ENCODE measurements at places on chromosomes 5 and 9.

DNA sequence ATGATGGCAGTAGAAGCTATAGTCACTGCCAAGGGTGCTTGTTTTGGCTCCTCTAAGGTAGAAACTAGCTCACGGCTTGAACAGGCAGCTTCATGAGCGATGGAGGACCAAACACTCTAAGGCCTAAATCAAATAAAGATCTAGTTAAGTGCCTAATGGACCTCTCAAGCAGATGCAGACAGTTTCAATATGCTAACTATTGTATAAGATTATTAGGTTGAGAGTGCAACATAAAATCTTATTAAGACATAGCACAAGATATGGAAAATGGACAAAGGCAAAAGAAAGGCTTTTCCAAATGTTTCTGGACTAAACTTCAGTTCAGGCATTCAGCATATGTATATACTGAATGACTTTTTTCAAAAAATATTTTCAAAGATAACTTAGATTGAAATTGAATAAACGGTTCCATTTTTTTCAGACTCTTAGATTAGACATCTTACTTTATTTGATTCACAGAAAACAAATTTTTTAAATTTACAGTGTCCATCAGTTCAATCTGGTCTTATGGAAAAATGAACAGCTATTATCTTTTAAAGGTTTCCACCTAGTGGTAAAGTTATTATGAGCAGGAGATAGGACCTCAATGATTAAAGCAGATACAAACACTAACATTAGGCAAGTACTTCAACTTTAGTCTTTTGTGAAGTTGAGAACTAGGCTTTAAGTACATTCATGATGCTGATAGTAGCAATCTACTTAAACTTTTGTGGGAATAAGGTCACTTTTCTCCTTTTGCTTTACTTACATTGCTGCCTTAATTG lies 1167.7 kb downstream of the MAT2B start:
- no peak for DNase-seq

GRCh38 chr5:123696921-123697341 lies 185.0 kb downstream of the CSNK1G3 start:
- no peak for DNase-seq

GRCh38 chr9:98173181-98173580 lies 19.3 kb downstream of the CORO2A start:
- no peak for DNase-seq

- DNase-seq: no peak
These were observed 48.9 kb downstream of the NUDT12 start for GRCh38 chr5:103513701-103514100.

- DNase-seq: no peak
These were observed 148.8 kb downstream of the MEF2C start for GRCh38 chr5:88734191-88734640.

DNA sequence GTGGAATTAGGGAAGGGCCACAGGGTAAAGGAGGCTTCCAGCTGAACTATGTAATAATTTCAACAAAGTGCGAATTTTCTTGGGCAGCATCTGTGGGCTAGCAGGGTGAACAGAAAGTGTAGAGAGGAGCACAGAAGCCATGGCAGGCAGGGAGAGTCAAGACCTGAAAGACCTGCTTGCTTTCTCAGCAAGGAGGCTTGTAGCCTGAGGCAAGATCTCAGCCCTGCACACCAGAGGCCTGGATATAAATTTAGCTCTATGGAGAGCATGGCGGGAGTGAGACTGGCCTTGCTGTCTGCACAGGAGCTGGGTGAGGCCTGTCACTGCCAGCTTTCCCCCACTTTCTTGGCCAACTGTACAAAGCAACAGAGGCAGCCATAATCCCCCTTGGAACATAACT lies 32.1 kb upstream of the SH3TC2 start:
- DNase-seq: no peak

DNA sequence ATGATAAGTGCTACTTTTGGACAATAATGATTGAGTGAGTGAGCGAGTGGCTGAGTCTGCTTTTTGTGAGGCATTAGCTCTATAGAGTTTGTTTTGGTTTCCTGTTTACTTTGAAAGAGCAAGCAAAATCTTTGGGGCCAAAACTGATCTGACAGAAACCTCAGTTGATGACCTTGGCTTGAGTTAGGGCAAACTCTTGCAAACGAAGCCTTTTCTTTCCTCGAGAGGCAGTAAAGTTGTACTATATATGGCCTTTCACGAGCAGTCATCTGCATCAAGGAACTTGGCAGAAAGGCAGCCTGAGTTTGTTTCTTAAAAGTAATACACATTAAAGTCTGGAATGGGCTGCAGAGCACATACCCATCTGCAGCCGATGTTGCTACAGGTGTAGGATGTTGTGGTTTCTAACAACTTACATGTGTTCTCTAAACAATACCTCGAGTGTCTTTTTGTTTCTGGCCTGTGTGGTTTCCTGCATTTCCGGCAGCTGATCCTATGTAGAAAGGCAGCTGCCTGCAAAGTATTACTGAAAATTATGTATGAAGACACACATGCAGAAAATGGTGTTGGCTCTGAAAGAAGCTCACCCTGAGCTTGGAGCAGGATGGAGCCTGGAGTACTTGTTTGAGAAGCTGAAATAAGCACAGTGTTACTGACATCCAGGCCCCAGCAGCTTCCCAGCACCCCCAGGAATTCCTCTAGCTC lies 60.8 kb downstream of the FOXD1 start:
- DNase-seq: no peak

DNA sequence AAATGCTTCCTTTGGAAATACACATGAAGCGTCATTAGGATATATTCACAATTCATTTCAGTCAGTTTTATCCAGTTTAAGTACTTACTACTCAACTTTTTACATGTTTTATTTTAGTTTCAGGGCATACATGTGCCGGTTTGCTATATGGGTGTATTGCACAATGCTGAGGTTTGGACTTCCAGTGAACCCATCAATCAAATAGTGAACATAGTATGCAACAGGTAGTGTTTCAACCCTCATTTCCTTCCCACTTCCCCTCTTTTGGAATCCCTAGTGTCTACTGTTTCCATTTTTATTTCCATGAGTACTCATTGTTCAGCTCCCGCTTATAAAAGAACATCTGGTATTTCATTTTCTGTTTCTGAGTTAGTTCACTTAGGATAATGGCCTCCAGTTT lies 74.7 kb downstream of the TMEM161B start:
- no peak for DNase-seq

GRCh38 chr5:16051246-16051755 lies 128.3 kb downstream of the MARCHF11 start:
- no peak for DNase-seq

DNA sequence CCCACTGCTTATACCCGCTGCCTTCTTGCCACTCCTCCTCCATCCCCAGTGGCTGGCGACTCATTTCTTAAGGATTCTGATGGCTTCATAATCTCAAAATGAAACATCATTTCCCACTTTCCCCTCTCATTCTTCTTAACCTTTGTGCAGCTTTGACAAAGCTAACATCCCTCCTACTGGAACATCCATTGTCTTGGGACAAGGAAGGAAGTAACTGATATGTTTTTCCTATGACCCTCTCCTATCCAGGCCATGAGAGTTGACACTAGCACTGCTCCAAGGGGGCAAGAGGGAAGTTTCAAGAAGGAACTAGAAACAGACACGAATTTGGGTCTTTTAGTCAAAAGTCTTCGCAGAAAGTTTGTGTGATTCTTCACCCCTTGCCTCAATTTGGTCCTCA lies 71.7 kb upstream of the SNX2 start:
- DNase-seq: no peak

- no peak for DNase-seq
These were observed 11.5 kb downstream of the GPR150 start for GRCh38 chr5:95631255-95631958.

DNA sequence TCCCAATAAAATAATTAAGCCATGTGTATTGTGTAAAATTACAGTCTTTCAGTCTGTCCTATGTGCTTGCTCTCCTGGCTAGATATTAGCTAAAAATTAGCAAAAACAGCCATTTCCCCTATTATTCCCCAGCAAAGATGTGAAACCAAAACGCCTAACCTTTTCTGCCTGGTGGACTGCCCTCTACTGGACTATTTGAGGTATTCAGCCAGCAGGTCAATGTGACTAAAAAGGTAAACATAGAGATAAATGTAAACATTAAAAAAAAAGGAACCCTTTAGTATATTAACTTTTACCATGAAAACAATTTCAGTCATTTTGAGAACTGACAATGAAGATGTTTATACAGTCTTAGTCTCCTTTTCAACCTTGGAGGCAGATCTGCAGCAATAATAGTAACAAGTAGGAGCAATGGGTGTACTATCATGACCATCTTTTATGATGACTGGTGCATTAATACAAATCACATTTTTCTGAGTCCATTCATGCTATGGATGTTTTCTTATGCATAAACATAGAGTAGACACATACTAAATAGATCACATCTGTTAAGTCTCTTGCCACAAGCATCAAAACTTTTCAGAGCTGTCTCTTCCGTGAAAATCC lies 10.1 kb downstream of the ATG12 start:
- peak; percentile 18 for DNase-seq

GRCh38 chr9:76573905-76574760 lies 115.2 kb downstream of the GCNT1 start:
- DNase-seq: no peak

GRCh38 chr9:99505936-99506335 lies 283.9 kb downstream of the SEC61B start:
- no peak for DNase-seq

GRCh38 chr5:74257060-74257527 lies 383.4 kb downstream of the ENC1 start:
- DNase-seq: no peak

GRCh38 chr5:156513123-156513815 lies 186.3 kb downstream of the SGCD start:
- DNase-seq: no peak

DNA sequence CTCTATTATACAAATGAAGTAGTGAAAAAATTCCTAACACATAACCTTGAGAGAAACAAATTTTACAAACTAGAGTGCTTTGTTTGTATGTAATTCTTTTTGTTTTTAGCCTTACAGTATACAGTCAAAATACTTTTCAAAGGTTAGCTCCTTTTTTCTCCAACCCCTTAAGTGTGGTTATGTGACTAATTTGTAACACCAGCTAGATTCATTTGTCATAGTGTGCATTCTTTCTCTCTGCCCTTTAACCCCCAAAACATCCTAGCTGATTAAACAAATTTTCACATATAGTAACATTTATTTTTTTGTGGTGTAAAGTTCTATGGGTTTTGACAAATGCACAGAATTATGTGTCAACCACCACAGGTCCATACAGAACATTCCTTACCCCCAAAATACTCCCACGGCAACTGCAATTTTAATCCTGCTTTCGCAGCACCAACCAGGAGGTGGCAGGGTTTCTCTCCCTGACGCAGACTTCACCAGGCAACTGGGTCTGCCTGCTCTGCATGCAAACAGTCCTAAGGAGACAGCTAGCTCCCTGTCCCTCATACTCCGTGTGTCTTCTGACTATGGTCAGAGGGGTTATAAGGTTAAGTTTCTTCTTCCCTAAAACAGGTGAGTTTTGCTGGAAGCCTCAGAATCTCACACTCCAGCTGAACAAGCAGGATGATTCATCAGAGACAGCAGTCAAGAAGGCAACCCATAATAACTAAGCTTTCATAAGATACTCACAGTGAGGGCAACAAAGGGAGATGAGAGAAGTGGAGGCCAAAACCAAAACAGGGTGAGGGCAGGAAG lies 44.5 kb upstream of the NR5A1 start:
- DNase-seq: peak; percentile 1

DNA sequence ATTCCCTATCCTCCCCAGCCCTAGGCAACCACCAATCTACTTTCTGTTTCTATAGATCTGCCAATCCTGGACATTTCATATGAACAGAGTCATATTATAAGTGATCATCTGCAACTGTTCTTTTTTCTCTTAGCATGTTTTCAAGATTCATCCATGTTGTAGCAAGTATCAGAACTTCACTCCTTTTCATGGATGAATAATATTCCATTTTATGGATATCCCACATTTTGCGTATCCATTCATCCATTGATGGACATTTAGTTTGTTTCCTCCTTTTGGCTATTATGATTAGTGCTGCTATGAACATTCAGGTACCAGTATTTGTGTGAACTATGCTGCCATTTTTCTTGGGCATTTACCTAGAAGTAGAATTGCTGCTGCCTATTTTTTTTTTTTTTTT lies 51.3 kb upstream of the HAND1 start:
- no peak for DNase-seq

GRCh38 chr5:7261049-7261448 lies 134.9 kb upstream of the ADCY2 start:
- DNase-seq: no peak

DNA sequence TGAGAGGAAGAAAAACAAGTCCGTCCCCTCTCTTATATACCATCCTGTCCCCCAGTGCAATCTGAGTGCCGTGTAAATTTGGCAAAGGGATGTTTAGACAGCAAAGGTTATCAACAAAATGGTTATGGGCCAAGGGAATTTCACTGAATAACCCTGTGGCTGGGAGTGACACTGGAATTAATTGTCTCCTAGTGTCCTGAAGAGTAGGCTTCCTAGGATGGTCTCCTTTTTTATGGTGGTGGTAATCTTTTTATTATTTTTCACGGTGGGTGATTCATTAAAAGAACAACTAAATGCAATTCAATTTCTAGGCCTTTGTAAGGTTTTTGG lies 244.2 kb downstream of the PIK3R1 start:
- DNase-seq: no peak

DNA sequence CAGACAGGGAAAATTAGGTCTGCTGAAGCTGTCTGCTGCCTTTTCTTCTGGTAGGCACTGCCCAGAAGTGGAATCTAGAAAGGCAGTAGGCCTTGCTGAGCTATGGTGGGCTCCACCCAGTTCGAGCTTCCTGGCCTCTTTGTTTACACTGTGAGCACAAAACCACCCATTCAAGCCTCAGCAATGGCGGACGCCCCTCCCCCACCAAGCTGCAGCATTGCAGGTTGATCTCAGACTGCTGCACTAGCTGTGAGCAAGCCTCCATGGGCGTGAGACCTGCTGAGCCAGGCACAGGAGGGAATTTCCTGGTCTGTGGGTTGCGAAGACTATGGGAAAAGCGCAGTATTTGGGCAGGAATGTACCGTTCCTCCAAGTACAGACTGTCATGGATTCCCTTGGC lies 18.5 kb downstream of the AGTPBP1 start:
- DNase-seq: peak; percentile 22

DNA sequence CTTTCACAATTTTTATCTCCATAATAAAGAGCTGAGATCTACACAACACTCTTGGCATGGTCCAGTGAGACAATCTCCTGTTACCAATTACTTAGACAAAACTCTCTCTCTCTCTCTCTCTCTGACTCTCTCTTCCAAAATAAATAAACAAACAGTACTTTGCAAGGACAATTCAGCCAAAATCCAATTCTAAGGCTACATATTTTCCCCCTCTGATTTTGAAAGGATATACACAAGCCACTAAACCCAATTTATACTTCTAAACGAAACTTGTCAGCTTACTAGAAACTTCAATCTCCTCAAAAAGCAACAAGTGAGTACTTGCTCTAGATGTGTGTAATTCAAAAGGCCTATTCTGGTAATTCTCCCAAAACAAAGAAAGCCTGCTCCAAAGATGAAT lies 26.3 kb upstream of the TNPO1 start:
- no peak for DNase-seq

DNA sequence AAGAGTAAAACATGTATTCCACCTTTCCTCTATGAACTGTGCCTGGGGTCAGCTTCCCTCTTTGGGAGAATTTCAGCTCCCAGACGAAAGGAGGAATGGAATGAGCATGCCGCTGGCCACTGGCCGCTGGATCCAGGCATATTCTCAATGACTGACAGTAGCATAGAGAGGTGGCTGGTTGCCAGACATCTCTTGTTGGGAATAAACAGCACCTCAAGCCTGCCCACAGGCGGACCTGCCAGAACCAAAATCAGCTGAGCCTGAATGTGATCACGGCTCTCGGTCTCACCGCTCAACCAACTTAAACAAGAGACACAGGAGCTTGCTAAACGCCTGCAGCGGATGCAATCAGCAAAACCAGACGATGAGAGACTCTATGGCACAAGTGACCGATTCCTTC lies 20.6 kb downstream of the TBC1D9B start:
- DNase-seq: no peak
